ENCODE measurements at places on chromosomes 5 and 9.

GRCh38 chr9:86550401-86550800 lies 196.2 kb upstream of the TUT7 start:
- DNase-seq: no peak

DNA sequence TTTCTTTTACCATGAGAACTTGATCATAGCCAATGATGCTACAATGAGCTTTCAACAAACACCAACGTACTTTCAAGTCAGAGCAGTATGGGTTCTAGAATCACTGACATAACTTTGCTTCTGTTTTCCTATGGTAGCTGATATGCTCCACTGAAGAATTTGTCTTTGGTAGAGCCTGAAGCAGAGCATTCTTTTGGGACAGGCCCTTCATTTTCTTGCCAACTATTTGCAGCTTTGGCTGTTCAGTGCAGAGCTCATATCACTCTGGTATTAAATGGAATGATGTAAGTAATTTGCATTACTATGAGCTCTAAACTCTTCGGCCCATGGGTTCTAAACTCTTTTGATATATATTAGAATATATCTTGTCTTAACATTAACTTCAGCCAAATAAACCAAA lies 51.8 kb upstream of the APC start:
- DNase-seq: no peak

GRCh38 chr9:120741701-120742100 lies 27.4 kb upstream of the MEGF9 start:
- DNase-seq: no peak

DNA sequence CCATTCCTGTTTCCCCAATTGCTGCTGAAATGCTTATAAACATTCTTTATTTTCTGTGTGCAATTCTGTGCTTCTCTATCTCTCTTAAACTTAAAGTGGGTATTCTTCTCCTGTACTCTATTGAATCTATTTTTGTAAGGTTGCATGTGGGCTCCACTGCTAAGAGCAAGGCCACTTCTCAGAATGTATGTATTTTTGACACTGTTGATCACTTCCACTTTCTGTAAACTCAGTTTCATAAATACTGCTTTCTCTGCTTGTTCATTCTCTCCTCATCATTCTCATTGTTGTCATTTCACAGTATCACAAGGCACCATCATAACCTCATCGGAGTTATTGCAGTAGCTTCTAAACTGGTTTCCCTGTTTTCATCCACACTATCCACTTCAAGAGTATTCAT lies 483.0 kb upstream of the CDH18 start:
- DNase-seq: no peak

DNA sequence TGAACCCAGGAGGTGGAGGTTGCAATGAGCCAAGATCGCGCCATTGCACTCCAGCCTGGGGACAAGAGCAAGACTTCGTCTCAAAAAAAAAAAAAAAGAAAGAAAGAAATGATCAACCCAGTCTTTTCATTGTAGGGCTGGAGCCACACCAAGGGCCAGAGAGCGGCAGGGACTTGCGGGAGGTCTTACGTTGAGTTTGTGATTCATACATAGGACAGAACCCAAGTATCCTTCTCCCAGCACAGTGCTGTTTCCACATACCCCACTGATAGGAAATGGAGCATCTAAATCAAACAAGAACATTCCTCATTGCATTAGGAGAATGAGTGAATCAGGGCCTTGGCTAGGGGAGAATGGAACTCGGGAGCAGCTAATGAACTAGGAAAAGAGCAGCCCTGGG lies 3.5 kb upstream of the TNIP1 start:
- no peak for DNase-seq

DNA sequence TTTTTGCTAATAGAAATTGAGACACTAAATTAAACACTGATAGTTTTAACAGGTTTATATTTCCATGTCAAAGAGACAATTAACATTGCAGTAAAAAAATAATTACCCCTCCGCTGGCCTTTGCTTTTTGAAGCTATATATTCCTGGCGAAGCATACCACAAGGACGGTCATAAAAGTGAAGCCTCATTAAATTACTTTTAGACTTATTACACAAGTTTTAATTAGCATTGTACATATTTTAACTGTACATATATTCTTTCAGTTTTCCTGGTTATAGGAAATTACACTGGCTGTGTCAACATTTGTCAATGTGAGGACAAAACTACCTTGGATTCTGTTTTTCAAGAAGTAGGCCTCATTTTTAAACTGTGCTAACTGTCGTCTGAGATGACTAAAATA lies 1.2 kb downstream of the CDKN2A start:
- no peak for DNase-seq

DNA sequence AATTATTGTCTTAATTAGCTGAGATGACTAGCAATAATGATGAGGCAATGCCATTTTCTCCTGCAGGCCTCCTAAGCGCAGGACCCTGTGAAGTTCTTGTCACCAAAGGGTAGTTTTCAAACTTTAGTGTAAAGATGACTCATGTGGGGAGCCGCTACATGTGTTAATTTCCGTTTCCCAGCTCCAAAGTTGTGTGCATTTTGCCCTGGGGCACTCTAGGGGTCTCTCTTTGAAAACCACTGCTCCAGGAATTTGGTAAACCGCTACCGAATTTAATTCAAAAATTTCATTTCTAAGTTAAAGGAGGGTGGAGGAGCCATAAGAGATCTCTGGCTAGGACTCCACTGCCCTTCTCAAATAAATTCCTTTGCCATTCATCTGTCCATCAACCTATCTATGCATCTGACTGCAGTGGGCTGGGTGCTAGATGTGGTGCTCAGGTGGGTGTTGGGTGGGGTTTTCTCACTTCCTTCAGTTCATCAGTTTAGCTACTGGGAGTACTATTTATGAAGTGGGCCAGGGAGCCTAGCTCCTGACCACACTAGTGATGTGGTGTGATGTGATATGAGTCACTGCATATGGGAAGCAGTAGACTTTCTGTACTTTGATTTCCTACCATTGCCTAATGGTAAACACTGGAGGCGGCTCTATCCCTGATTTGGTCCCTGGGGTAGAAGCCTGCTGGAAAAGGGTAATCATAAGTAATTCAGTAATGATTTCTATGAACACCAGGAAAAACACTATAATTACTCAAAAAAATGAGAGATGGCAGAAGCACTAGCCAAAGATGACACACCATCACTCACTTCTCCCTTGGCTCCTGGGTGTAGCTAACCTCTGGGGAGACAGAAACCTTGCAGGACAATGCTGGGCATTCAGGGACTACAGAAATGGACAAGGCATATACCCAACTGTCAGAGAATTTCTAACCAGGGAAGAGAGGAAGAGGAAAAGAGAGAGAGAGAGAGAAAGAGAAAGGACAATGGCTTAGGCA lies 4.0 kb upstream of the ZSWIM6 start:
- DNase-seq: no peak

GRCh38 chr5:145680767-145681166 lies 154.4 kb downstream of the PRELID2 start:
- no peak for DNase-seq

GRCh38 chr9:113278840-113279239 lies 3.4 kb downstream of the PRPF4 start:
- no peak for DNase-seq

DNA sequence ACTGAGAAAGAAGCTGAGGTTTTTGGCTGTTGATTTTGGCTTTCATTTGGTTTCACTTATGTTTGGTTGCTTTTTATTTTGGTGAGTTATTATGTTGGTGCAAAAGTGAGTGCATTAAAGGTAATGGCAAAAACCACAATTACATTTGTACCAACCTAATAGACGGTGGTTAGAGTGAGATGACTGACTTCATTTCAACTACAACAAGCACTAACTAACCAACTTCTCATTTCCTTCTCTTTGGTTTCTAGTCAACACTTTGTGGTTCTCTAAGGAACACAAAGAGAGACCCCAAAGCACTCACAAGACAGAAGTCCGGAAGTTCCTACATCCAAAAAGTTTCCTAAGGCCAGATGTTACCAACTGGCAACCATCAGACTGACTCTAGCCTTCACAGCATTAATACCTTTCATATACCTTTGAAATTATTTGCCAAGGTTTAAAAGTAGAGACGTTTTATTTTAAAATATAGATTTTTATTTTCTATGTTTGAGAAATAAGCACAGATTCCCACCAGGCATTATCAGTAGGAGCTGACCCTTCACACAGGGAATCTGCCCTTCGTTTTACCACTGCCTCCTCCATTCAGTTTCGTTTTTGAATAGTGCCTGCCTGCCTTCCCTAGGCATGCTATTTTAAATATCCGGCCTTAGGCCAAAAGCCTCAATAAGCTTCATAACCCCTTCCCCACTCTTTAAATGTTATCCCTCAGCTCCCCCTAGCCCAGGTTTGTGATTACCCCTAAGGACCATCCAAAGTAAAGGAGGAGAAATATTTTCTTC lies 301.1 kb upstream of the PTGER4 start:
- DNase-seq: no peak

- no peak for DNase-seq
These were observed 730 bp downstream of the WWC1 start for GRCh38 chr5:168291964-168292785.

DNA sequence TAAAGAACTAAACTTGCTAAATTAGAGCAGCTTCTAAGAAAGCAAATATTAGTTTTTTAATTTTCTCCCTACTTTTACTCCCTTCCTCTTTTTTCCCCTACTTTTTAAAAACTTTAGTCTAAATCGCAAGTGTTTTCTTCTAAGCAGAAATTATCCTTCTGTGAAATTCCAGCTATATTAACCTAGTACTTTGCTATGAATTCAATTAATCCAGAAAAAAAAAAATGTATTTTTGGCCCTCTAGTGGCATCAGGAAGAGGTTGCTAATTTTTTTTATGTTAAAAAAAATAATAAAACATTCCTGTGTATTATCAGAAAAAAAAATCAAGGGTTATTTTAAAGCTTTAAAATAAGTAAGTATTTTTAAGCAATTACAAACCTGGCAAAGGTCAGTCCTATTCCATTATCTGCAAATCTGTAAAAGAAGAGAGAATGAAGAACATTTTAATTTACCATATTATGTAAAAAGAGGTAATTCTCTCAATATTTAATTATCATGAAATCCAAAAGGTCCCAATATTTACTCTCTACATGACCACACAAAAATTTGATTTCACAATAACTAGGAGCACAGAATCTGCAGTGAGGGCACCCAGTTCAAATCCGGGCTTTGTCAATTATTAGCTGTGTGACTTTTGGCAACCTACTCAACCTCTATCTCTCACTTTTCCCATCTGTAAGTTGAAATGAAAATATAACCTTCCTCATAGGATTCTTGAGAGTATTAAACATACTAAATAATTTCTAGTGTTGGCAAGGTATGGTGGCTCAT lies 52.0 kb downstream of the CEMIP2 start:
- DNase-seq: no peak

GRCh38 chr9:111914749-111915424 lies 18.3 kb downstream of the UGCG start:
- no peak for DNase-seq

DNA sequence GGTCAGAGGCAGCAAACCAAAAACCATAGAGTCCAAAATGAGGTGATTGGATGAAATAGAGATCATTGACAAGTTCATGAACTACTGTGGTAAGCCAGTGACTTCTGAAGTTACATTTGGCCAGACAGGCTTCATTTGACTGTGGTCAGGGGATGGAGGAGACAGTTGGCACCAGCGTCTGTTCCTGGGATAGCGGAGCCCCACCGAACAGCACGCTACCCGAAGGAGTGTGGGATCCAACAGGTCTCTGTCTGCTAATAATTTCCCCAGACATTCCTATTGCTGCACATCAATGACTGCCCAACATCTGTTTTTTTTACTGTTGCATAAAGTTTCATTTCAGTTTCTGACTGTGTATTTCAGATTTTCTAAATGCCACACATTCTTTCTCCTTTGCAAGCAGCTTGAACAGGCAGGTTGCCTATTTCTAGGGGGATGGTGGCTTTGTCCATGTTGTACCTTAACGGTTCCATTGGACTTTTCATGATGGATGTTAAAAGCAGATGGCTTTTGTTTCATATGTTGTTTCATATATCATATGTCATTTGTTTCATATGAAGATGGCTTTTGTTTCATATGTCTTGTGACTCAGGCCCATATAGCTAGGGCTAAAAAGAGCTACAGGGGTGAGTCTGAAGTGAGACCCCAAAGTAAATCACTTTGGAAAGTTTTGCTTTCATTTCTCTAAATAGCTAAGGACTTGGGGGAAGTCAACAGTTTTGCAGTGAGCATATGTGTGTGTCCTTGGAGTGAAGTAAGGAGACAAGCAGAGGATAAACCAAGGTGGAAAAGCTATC lies 180.8 kb downstream of the GOLPH3 start:
- DNase-seq: no peak

- DNase-seq: no peak
These were observed 7.8 kb upstream of the TGFBI start for GRCh38 chr5:136021016-136021405.

DNA sequence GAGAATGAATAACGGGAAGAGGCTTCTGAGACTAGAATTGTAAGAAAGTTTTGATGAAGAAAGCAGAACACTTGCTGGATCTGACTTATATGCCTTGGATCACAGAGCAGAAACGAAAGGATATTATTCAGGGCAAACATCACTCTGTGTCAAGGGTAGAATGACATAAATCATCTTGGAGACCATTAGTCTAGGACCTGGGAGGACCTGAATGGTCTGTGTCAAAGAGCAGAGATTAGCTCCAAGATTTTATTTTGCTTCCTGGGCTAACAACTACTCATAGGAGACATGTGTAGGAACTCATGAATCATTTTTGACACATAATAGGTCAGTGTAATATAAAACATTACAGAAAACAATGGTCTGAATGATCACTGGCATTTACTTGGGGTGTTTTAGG lies 417.9 kb downstream of the SLCO4C1 start:
- no peak for DNase-seq

DNA sequence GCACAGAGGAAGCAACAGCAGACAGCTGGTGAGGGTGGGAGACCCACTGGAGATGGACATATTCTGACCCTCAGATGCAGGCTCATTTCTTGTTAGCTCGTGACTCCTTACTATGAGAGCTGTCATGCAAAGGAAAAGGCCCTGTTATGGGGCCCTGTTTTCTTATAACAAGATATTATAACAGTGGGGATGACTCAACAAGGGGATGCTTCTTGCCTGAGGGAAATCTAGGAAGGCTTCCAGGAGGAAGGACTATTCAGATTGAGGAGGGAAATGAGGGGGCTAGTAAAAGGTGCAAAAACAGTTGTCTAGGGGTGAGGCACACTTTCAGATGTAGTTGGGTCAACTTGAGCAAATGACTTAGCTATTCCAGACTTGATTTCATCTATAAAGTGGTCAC lies 83.0 kb downstream of the DAB2IP start:
- DNase-seq: no peak

DNA sequence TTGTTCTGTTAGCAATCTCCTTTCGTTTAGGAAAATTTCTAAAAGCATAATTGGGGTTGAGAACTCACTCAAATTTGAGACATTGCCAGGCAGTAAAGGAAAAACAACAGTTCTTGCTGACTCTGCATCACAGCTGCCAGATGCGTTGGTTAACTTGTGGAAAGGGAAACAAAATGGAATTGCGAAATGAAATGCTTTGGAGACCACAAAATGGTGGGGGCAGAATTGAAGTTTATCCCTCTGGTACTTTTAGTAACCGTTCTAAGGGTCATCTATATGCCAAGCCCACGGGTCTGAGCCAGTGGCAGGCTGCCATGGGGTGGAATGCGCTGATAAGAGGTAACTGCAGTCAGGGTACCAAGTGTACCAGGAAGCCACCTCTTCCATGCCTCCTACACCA lies 28.6 kb upstream of the SELENOP start:
- DNase-seq: no peak

- no peak for DNase-seq
These were observed 566 bp downstream of the IRX2 start for GRCh38 chr5:2750758-2751464.

- no peak for DNase-seq
These were observed 521.3 kb downstream of the EFNA5 start for GRCh38 chr5:107149243-107150005.

GRCh38 chr9:75541734-75542133 lies 348.7 kb upstream of the PCSK5 start:
- DNase-seq: no peak

Measured in activated naive CD4-positive, alpha-beta T cell (primary cell).